HFF-Myc (cell line): ENCODE measurements at places on chromosomes 5 and 9.

DNA sequence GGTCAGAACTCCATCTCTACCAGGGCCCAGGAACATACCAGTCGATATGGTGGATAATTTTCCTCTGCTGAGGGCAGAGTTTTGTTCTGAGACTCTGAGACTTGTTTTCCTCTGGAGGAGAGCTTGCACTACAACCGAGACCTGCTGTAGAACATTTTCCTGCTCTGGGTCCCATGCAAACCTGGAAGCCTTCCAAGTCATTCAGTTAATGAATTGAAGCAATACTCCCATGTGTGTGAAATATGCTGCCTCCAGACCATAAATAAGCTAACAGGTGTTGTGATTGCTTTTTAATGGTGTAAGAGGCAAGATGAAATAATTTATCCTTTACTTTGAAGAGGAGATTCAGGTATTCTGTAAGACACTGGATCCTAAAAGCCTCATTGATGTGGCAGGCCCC lies 372.8 kb downstream of the TMEM167A start:
- no peak for DNase-seq

GRCh38 chr5:73630765-73631164 lies 4.8 kb downstream of the ARHGEF28 start:
- no peak for DNase-seq

- no peak for DNase-seq
Measured at GRCh38 chr5:127056896-127057295, 16.4 kb downstream of the C5orf63 start.

DNA sequence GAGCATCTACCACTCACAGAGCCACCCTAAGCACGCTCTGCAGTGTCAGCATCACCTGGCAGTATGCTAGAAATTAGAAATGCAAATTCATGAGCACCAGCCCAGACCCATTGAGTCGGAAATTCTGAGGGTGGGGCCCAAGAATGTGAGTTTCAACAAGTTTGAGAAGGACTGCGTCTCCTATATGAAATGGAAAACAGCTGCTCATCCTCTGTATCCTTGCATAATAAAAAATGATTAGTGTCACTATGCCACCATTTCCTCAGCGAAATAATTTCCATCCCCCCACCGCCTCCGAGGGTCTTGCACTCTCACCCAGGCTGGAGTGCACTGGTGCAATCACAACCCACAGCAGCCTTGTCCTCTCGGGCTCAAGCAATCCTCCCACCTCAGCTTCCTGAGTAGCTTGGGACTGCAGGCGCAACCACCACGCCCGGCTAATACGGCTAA lies 1.3 kb upstream of the IQGAP2 start:
- no peak for DNase-seq

GRCh38 chr9:134046894-134047681 lies 20.7 kb downstream of the BRD3 start:
- DNase-seq: no peak

GRCh38 chr9:83656032-83656680 lies 33.2 kb downstream of the IDNK start:
- DNase-seq: no peak

DNA sequence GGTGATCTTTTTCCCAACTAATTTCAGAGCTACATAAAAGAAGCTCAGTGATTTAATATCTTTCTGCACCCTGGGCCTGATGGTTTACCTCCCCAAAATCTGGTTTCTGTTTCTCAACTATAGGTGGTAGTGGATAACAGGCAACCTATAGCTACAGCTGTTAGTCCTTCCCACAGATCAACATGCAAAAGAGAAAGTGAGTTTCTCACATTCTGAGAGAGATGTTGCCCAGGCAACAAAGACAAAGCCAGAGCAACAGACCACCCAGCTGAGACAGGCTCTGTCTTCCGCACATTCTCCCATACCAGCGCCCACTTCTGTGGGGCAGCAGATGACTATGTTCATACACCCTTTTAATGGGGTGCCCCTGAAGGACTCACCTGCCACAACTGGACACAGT lies 40.7 kb upstream of the PPP2R2B start:
- no peak for DNase-seq

- no peak for DNase-seq
Measured at GRCh38 chr5:997001-997474, 11.6 kb upstream of the NKD2 start.

DNA sequence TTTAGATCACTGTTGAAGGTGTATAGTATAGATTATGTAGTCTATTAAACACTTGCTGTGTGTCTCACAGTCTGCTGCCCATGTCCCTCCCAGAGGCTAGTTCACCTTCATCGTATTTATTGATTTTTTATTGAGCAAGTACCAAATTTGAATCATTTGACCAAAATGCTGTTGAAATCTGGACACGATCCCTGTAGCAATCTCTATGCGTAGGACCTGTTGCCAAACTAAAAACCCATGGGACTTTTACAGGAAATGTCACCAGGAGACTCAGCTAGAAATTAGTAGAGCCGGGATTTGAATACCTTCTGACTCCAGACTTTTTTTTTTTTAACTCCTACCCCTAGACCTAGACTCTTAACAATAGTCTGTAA lies 17.5 kb downstream of the SLC31A1 start:
- no peak for DNase-seq

DNA sequence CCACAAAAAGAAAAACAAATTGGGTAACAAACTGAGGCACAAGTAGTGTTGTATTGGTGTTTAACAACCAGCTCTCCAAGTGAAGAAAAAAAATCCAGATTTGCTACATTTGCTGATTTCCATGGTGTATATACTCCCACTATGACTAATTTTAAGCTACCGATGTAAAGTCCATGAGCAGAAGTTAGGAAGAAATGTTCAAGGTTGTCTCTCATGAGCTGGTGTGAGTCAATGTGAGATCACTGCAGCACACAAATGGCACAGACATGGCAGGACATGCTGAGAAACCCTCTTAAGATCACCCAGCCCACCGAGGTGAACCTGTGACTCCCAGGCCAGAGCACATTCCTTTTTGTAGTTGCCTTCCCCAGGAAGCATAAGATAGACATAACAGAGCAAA lies 36.2 kb downstream of the SLC44A1 start:
- DNase-seq: no peak

- no peak for DNase-seq
Measured at GRCh38 chr5:153399595-153399994, 90.9 kb upstream of the GRIA1 start.

DNA sequence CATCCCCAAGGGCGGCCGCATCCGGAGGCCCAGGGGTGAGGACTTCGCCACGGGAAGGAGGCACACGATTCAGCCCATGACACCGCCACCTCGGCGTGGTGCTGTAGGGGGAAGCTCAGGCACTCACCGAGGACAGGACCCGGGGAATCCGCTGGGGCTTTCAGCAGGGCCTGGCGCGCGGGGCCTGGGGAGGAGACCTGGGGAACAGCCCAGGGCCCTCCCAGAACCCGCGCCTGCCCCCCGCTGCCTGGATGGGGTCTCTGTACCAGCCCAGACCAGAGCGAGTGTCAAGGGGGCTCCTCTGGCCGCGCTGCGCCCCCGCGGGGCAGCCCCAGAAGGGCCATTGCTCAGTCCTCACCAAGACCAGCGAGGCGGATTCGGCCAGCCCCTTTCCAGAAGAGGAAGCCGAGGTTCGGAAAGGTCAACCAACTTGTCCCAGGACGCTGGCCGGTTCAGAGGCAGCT lies 12.8 kb downstream of the COL23A1 start:
- no peak for DNase-seq

DNA sequence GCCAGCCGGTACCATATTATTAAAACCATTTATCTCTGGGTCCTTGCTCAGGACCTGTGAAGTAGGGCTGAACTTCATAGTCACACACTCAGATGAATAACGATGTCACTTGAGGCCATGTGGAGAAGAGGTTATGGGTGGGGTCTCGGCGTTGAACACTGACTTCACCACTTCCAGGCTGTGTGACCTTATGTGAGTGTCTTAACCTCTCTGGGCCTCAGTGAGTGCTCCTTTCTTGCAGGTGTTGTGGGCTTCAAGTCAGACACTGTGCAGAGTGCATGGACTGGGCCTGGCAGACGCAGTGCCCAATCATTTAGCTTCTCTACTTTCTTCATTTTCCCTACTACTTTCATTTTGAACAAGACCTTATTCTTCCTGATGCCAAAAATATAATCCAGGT lies 278.8 kb downstream of the PBX3 start:
- DNase-seq: no peak
